Germinal center (tissue), 1 donor: ENCODE measurements at places on chromosomes 3 and 15.

DNA sequence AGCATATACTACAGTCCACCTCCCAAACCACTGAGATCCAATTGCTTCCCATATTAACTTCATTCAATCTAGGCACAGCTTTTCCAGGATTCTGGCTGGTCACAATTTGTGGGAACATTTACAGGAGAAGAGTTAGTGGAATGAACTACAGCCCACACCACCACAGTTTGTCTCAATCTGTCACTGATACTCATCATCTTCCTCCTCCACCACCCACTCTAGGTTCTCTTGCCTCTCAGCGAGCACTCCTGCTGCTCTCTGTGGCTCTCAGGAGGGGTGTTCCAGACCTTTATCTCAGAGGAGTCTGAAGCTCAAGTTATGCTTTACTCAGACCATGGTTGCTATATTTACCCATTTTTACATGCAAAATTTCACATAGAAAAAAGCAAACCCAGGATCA is 25.9 kb upstream of the PLA2G4D start:
- DNase-seq = no peak

DNA sequence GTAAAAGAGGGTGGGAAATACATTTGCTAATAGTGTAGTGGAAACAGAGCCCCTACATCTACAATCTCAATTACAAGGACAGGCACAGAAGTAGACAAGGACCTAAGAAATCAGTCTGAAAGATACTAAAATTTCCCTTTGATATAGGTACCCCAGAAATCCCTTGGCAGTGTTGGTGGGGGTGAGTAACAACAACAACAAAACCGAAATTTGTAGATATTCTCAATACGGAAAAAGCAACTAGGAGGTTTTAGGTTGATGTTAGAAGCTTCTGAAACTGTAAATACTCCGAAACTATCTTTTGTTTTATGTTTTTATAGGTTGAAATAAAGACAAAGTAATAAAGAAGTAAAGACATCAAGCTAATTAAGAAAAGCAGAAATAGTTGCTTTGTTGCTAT is 323.1 kb upstream of the CBLB start:
- no peak for DNase-seq

GRCh38 chr15:64596701-64597476 is 136.5 kb downstream of the ZNF609 start:
- DNase-seq = no peak

GRCh38 chr3:195081242-195081963 is 189.6 kb downstream of the XXYLT1 start:
- DNase-seq = no peak

DNA sequence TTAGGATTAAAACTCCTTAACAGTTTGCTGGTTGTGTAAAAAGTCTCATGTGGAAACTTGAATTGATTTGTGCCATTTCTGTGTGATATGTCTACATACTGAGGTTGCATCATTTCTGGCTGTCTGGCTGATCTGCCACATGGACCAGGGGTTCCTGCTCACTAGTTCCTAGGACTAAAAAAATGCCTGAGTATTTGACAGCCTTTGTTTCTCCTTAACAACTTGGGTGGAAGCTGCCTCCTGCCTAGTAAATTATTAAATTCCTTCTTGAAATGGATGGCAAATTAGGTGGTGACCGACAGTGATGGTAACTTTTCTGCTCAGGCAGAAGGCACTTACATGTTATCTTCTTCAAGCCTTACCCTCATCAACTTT is 226.9 kb upstream of the MRPL3 start:
- no peak for DNase-seq

DNA sequence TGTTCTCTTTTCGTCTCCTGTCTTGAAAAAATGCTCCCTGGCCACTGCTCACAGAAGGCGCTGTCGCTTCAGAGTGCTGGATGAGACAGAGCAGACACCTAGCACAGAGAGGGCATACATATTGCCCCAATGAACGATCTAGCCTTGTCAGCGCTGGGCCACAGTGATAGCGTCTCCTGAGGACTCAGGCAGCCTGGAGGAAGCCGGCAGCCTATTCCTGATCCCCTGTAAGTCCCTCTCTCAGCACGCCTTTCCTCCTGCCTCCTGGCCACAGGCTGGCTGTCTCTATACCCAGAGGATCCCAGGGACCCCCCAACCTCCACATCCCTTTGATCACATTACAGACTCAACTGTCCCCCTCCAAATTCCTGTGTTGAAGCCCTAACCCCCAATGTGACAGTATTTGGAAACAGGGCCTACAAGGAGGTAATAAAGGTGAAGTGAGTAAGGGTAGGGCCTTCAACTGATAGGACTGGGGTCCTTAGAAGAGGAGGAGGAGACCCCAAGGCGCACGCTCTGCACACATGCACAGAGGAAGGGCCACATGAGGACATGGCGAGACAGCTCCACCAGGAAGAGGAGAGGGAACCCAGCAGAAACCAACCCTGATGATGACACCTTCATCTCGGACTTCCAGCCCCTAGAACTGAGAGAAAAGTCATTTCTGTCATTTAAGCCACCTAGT is 7.5 kb downstream of the PLA2G4F start:
- no peak for DNase-seq

DNA sequence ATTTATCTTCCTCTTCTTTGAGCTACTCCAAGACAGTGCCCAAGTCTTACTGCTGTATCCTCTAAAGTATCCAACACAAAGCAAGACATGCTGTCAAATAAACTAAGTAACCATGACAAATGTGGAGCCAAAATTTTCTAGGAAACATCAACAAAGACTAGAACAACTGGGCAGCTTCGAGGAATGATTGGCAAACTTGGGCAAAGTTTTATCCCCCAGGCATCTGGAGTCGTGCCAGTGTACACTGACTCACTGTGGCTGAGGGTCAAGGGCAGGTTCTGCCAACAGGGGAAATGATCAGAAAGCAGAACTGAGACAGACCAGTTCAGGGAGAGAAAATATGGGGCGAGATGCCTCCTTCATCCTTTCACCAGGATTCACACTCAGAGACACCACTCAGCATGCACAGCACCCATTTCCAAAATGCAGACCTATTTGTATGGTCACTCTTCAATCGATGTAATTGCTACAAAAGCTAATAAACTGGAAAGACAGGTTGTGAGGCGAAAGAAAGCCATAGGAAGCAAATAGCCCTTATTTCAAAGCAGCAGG is 65.8 kb downstream of the MB21D2 start:
- DNase-seq = no peak

- DNase-seq = no peak
Measured at GRCh38 chr15:56737791-56738190, 4.5 kb upstream of the ZNF280D start.

DNA sequence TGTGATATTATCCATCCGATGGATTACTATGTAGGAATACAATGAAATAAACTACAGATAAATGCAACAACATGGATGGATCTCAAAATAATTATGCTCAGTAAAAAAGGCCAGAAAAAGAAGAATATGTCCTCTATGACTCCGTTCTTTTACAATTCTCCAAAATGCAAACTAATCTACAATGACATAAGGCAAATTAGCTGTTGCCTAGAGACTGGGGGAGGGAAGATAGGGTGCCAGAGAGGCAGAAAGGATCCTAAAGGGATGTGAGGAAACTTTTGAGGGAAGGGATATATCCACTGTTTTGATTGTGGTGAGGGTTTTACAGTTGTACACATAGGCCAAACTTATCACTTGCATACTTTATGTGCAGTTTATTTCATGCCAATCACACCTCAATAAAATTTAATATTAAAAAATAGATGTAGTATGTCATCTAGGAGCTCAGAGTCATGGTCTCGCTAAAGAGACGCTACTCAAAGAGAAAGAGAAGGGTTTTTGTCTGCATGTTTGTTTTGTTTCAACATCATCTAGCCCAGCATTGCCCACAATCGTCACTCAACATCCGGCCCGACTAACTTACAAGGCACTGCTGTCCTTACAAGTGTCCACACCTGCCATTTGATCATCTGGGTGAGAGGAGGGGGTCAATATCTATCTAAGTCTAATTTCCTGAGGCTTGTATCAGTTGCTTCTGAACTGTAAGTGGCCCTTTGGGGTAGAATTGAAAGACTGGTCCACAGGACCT is 29.5 kb downstream of the HES1 start:
- DNase-seq = no peak

- DNase-seq = no peak
Measured at GRCh38 chr3:152328841-152329240, 60.1 kb downstream of the MBNL1 start.

- DNase-seq = no peak
Measured at GRCh38 chr3:45116350-45116749, 29.8 kb downstream of the CDCP1 start.

DNA sequence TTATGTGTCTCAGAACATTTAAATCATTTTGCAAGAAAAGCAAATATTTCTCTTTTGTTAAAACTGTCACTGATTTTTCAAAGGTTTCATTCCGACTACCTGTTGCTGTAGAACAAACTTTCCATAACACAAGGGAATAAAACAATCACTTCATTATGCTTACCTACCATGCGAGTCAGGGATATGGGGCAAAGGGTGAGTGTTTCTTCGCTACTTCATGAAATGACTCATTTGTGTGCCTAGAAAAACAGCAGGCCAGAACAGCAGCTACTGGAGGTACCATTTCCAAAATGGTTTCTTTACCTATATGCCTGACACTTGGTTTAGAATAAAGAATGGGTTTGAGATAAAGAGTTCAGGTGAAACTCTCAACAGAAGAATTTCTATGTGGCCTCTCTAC is 712.5 kb downstream of the PLOD2 start:
- no peak for DNase-seq

DNA sequence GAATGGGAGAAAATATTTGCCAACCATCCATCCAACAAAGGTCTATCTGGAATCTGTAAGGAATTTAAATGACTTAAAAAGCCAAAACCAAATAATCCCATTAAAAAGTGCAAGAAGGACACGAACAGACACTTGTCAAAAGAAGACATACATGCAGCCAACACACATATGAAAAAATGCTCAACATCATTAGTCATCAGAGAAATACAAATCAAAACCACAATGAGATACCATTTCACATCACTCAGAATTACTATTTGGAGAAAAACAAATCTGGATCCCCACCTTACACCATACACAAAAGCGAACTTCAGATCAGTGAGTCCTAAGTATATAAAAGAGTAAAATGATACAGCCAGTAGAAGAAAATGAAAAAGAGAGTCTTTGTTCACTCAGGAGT is 58.6 kb upstream of the MNS1 start:
- no peak for DNase-seq
